ENCODE measurements at places on chromosomes 5 and 9.

- no peak for DNase-seq
Measured at GRCh38 chr5:180915924-180916323, 17.0 kb downstream of the BTNL8 start.

- DNase-seq: no peak
Measured at GRCh38 chr9:135275571-135276289, 188.3 kb downstream of the OLFM1 start.

GRCh38 chr5:157247267-157247666 is 18.7 kb upstream of the CYFIP2 start:
- DNase-seq: no peak

DNA sequence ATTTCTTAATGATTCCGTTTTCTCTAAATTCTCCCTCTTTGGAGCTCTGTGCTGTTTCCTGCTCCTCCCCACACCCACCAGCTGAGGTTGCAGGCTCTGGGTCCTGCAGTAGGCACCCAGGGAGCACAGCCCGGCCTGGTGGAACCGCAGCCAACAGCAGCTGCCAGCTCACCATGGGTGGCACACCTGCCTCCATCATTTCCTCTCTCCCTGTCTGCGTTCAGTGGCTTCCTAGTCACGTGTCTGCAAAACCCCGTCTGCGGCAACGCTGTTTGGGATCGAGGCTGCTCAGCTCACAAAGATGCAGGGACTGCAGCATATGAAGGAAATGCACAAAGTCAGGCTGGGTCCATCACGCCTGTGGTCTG is 367.8 kb downstream of the IRX2 start:
- DNase-seq: no peak

- DNase-seq: no peak
Measured at GRCh38 chr9:38680837-38681445, 39.0 kb downstream of the FAM240B start.

DNA sequence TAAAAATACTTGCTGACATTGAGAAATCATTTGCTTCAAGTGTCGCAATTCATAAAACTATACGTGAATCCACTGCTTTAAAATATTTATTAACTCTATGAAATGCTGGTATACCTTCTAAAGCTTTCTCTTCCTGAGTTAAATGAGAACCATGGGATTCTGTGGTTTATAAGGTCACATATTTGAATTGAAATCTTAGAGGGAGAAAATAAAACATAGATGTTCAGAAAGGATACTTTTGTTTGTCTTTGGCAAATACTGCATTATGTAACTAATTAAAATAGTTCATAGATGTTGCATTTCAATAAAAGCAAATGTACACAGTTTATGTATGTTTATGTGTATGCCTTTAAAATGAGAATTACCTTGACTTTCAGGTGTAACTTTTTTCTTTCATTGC is 250.1 kb downstream of the FAM170A start:
- no peak for DNase-seq

DNA sequence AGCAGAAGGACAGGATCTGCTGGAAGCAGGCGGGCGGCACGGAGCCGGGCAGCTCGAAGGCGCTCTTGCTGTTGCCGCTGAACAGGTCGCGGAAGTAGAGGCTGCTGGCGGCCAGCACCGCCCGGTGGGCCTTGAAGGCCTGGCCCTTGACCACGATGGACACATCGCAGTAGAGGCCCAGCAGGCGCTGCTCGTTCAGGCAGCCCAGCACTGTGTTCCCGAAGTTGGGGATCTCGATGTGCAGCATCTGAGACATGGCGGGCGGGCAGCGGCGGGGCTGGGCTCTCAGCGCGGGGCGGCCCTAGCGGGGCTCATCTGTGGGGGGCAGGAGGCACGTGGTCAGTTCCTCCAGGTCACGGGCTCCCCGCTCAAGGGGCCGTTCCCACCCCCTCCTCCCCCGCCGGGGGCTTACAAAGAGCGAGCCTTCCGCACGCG is 44.8 kb downstream of the NACC2 start:
- DNase-seq: no peak

DNA sequence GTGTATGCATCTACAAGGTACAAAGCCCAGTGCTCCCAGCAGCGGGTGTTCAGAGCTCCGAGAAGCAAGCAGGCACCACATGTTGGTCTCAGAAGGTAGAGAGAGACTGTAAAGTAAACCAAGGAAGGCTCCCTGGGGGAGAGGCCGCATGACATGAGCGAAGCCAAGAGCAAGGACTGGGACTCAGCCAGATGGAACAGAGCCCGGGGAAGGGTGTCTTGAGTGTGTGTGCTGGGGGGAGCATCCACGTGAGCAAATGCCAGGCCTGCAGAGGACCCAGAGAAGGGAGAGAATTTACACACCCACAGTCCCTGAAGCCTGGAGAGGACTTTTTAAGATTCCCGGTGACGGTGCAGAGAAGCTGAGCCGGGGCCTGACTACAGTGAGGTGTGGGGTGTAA is 15.2 kb upstream of the KCNIP1 start:
- DNase-seq: no peak

DNA sequence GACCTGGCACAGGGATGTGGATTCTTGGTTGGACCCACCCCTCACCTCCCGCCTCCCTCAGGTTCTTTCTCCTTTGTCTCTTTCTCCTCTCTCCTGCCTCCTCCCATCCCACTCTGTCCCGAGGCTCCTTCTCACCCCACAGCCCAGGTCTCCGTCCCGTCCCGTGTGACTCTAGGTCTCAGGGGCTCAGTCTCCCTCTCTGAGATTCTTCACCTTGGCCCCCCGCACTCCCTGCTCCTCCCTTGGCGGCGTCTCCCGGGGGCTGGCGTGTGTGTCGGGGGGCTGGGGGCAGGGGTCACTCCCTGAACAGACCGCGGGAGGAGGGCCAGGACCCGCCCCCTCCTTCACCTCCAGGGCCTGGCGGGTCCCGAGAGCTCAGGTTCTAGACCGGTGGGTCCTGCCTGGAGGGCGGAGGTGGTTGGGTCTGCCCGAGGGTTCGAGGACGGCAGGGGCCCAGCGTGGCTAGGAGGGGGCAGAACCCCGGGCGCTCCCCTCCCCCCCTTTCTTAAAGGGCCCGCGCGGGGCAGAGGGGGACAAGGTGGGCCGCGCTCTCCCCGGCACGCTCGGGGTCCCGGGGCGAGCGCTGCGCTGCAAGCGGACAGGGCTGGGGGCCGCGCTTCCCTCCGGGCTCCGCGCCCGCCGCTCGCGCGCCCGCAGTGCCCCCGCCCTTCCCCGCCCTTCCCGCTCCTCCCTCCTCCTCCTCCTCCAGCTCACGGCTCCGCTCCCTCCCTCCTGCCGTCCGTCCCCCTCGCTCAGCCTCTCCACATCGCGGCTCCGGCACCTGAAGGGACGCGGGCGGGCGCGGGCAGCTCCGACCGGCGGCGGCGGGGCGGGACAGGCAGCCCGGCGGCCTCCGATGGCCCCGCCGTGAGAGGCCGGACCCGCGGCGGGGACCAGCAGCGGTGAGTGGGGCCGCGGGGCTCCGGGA is at the start of gene PSD2:
PSD2 (plus strand) TSS at position 735 of the 928 bp plus-strand sequence. CDS start 13,633 bp downstream, outside the sequence.
- DNase-seq: peak; percentile 61

- peak; percentile 47 for DNase-seq
Measured at GRCh38 chr9:95511952-95512708, 4.6 kb downstream of the PTCH1 start.

DNA sequence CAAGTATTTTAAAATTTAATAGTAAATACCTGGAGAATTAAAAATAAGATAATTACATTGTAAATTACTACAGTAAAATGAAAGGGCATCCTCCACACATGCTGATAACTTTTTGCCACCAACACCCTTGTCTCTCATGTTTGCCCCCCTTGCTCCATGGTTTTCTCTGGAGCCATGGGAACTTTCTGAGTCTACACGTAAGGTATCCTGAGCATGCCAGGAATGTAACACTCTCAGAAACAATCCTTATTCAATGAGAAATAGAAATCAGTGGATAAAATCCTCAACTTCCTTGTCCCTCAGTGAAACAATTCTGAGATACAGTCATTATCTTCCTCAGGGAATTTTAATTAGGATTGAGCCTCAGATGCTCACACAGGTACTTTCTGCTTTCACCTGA is 108.9 kb downstream of the IZUMO3 start:
- DNase-seq: no peak

DNA sequence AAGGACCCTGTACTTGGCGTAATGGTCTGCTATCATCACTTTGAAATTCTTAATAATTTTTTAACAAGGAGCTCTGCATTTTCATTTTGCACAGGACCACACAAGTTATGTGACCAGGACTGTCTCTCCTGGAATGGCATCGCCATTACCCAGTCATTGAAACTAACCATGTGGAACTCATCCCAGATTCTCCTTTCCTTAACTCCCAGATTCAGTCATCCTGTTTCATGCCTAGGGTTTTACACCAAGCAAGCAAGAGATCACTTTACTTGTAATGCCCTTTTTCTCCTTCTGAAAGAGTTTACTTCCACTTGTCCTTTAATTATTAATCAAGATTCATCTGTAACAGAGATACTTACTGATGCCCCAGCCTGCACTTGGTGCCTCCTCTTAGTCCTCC is 12.0 kb downstream of the FRMD3 start:
- no peak for DNase-seq

GRCh38 chr5:74242516-74242915 is 398.0 kb downstream of the ENC1 start:
- DNase-seq: no peak
